Smooth muscle cell of the brain vasculature (primary cell): ENCODE measurements at places on chromosomes 11 and 22.

DNA sequence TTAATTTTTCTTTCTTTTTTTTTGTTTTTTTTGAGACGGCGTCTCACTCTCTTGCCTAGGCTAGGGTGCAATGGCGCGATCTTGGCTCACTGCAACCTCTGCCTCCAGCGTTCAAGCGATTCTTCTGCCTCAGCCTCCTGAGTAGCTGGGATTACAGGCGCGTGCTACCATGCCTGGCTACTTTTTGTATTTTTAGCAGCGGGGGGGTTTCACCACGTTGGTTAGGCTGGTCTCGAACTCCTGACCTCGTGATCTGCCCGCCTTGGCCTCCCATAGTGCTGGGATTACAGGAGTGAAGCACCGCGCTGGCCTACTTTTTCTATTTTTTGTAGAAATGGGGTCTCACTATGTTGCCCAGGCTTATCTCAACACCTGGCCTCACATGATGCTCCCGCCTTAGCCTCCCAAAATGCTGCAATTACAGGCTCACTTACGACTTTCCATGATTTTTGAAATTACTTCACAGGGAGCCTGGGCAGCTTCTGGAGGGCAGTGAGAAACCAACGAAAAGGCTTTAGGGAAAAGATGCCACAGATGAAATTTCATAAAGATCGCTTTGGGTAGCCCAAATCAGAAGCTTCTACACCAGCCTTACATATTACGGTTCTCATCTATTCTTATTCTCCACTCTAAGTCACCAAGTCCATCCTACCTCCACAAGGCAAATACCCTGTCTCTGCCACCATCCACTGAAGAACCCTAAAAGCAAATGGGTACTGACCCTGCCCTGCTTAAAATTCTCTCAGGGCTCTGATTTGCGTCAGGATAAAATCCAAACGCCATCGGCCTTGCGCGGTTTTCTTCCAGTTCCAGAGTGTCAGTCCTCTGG, 866 bp upstream of the RRM1 start:
- DNase-seq, result no peak

DNA sequence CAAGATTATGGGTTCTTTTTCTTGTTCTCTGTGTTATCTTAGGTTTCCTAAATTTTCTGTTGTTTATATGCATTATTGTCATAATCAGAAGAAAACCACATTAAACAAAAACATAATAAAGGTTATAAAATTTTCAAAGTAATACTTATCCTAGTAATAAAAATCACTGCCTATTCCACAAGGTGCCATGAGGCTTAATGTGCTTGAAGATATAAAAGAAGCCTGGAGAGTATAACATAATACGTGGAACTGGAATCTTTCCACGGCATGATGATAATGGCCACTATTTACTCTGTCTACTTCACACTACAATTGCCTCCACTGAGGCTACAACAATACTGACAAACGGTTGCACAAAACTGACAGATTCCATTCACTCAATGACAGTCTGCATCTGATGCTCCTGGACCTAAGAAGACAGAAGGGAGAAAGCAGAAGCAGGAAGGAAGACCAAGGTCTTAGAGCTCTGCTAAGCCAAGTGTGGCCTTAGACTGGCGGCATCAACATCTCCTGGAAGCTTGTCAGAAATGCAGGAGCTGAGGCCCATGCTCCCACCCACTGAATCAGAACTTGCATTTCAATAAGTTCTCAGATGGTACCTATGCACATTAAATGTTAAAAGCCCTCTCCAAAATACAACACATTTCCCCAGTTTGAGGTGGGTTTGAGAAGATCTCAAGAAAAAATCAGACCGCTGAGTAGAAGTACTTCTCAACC, 13.1 kb downstream of the TENM4 start:
- DNase-seq, result no peak

DNA sequence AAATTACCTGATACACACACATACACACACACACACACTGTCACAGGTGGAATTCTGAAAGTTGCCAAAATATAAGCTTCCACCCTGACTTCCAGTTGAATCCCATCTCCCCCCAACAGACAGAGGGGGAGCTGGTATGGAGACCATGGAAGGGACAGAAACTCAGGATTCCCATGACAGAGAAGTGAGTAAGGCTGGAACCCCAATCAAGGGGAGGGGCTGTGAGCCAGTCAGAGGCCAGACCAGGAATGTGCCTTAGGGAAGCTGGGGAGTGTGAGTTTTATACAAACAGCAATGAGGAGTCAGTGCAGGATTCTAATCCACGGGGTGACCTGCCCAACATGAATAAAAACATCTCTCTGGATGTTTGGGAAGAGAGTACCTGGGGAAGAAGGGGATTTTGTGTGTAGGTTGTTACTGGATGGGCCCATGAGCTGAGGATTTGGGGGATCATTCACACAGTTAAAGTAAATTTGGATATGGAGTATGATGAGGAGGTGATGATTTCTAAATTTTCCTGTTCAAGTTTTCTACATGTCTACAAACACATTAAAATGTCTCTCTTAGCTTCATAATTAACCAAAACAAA, 38.7 kb upstream of the TOP3B start:
- no peak for DNase-seq

DNA sequence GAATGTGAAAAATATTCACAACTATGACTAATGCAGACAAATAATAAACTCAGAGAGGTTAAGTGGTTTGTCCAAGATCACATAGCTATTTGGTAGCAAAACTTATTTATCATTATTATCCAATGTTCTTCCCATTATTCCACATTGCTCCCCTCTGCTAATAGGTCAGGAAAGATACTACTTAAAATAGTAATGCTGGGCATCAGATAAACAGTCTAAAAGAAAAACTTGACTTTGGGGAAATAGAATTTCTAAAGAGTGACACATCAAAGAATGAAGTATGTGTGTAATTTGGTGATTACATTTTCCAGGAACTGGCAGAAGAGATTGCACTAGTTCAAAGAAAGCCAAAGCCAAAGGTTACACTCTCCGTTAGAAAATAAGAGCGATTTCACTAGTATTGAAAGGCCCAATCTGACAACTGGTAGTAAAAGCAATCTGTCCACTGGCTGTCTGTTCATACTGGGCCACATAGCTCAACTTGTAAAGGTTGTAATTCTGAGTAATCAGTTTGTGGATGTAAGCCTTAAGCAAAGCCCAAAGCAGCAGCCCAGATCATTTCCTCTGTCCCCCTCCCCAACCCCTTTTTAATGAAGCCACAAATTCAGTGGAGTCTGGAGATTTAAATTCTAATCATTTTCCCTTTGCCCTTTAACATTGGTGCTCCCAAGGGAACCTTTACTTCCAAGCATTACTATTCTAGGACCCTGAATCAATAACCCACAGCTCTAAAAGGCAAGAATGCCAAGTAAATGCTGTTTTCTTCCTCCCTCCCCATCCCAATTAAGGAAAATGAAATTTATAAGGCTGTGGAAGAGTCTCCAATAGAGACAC, 283.5 kb downstream of the TTC28 start:
- DNase-seq, result no peak

- no peak for DNase-seq
Measured at GRCh38 chr11:34190192-34191139, 85.0 kb downstream of the NAT10 start.

GRCh38 chr22:30314915-30315314, 11.8 kb downstream of the TBC1D10A start:
- DNase-seq, result no peak
